Vagina (tissue), 2 donors: ENCODE measurements at places on chromosomes 5 and 9.

DNA sequence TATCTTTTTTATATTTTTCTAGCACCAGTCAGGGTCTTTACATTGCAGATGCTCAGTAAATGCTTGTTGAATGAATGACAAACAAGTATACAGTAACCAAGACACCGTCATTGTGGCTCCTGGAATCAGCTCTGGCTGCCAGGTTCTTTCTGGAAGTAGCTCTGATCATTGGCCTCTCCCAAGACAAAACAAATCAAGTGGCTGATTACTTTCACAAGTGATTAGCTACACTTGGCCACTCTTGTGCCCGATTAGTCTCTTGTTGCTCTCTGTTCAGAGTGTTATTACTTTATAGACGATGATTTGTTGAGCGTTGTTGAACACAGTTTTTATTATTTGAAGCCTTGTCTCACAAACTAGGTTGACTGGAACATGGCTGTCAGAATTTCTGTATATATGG lies 119.6 kb upstream of the TLX3 start:
- DNase-seq, result no peak

- no peak for DNase-seq
Measured at GRCh38 chr5:174777111-174777510, 52.7 kb downstream of the MSX2 start.

DNA sequence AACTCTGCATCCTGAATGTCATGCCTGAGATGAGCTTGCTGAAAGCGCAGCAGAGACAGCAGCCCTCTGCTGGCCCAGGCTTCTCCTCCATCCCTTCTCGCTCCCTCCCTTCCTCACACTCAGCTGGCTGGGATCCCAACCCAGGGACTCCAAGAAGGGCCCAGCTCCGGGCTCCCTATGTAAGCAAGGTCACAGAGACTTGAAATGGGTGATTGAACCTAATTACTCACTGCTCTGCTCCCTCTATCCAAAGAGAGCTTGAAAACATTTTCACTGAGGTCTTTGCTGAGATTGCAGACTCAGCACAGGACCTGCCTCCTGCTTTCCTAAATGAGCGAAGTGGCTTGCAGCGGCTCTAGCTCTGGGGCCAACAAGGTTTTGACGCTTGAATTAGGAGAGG lies 42.8 kb downstream of the RAPGEF1 start:
- DNase-seq, result no peak

DNA sequence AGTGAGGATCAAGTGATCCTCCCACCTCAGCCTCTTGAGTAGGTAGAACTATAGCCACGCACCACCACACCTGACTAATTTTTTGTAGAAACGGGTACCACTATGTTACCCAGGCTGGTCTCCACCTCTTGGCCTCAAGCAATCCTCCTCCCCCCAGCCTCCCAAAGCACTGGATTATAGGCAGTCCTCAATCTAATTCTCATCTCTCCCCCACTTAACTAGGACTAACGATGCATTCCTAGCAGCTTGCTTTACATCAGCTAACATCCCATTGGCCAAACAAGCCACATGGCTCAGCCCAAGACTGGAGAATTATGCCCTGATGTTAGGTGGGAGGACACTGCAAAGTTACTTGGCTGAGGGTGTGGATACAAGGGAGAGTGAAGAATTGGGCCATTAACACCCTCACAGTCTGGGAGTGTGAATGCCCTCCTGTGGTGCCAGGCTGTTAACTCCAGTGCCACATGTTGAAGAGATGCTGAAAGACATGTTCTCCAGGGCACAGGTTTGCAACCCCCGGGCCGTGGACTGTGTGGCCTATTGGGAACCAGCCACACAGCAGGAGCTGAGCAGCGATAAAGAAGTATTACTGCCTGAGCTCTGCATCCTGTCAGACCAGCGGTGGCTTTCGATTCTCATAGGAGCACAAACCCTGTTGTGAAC lies 5.3 kb upstream of the ZNF367 start:
- DNase-seq, result no peak

- no peak for DNase-seq
Measured at GRCh38 chr5:157603333-157604190, 28.0 kb upstream of the ADAM19 start.

DNA sequence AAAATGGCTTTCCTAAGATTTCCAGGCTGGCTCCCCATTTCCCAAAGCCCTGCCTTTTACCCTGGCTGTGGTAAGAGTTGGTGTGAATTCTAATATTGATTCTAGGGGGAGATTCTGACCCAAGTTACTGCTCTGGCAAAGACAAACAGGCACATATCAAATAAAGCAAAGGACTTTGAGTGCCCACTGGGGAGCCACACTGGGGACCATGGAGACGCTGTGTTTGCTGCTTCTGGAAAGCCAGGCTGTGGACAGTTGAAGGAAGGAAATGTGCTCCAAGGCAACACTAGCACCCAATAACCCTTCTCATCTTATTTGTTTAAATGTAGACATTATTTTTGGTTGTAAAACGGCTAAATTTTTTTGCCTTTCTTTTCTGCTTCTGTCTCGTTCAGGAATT lies 78.7 kb downstream of the SNCAIP start:
- no peak for DNase-seq
